Astrocyte of the hippocampus (primary cell): ENCODE measurements at places on chromosomes 2 and 18.
A peak's percentile ranks its signal among the peaks of the same experiment; 100 is the strongest.

- DNase-seq: no peak
These were observed 32.2 kb downstream of the MEX3C start for GRCh38 chr18:51165296-51165695.

DNA sequence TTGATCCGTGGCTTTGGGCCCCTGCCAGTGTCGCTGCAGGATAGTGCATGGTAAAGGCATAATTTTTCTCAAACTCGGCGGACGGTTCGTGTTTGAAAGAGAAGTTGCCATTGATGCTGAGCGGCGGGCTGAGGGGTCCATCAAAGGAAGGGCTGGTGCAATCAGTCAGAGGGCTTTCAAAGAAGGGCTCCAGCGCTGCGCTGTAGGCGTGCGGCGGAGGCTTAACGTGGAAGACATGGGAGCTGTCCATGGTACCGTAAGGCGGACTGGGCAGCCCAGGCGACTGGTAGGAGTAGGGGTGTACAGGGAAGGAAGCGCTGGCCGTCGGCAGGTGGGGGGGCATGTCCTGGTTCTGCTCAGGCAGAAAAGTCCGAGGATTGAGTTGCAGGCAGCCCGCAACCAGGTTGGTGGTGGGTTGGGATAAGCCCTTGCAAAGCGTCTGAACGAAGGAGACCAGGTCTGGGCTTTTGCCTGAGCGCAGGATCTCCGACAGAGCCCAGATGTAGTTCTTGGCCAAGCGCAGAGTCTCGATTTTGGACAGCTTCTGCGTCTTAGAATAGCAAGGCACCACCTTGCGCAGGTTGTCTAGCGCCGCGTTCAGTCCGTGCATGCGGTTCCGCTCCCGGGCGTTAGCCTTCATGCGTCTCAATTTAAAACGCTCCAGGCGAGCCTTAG, 2.3 kb downstream of the NEUROD1 start:
- peak; percentile 92 for DNase-seq

- DNase-seq: no peak
These were observed 106.9 kb downstream of the SP3 start for GRCh38 chr2:173858291-173858731.

- peak; percentile 17 for DNase-seq
These were observed 317.4 kb upstream of the UBE2E3 start for GRCh38 chr2:180662941-180663471.

DNA sequence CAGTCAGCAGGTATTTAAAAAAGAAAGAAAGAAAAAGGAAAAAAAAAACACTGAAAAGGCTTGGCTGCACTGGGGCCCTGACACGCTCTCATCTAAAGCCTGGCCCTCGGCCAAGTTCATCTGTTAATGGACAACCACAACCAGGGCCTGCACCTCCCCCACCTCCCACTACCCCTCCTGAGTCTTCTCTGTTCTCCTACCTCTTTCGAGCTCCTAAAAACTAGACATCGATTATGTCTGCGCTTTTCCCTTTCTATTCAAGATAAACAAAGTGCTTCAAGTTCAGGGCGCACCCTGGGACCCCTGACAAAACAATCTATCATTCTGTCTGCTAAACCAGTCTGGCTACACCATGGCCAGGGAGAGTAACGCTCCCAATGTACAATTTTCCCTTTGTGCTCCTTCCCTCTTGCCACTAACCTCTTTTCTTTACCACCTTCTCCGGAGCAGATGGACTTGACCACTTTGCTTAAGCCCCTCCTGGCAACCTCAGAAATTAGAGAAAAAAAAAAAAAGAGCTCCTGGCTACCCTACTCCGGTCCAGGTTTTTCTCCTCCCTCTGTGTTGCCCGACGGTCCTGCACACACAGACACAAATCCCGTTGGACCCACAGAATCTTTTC, 22.7 kb downstream of the BCL11A start:
- DNase-seq: peak; percentile 75

DNA sequence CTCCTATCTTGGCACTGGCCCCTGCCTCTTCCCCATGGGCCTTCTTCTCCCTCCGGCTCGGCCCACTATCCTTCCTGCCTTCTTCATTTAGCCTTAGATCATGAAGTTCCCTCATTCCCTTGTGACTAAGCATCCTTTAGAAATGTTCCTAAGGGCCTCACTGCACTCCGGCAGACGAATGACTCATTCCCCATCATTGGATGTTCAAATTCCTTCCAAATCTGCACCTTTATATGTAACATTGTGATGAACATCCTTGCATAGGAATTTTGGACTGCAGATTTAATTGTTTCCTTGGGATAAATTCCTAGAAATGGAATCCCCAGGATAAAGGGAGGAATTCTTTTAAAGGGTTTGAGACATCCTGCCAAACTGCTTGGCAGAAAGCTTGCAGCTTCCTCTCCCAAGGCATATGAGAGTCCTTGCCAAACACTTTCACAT, 19.0 kb downstream of the CRACDL start:
- peak; percentile 88 for DNase-seq

DNA sequence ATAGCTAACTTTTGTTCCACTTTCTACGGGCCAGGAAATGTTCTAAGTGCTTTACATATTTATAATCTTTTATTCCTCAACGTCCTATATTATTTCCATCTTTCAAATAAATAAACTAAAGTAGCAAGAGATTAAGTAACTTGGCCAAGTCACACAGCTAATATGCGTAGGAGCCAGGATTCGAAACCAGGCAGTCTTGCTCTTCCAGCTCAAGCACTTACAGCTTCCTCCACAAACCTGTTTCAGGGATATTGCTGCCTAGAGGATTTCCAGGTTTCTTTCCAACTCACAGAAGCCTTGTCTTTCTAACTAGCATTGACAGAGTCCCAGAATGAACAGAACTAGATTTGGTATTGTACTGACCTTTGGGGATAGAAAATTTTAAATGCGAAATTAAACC, 102.5 kb downstream of the FIGN start:
- DNase-seq: no peak

DNA sequence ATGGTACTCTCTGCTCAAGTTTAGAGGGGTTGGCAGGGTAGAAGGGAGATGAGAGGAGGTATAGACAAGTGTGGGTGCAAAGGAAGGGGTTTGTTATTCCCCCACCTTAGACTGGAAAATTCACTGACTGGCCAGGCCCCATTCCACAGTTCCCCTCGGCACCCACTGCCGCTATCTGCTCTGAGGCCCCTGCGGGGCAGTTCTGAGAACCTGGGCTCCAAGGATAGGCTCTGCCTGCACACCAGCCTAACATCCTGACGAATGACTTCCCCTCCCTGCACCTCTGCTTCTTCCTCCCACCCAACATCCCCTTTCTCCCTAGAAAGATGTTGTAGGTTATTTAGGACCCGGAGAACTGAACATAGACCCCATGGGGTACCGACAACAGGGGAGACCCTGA, 303.9 kb upstream of the HDAC4 start:
- DNase-seq: no peak

GRCh38 chr2:95382686-95383634, 19.5 kb upstream of the FAHD2A start:
- DNase-seq: no peak

DNA sequence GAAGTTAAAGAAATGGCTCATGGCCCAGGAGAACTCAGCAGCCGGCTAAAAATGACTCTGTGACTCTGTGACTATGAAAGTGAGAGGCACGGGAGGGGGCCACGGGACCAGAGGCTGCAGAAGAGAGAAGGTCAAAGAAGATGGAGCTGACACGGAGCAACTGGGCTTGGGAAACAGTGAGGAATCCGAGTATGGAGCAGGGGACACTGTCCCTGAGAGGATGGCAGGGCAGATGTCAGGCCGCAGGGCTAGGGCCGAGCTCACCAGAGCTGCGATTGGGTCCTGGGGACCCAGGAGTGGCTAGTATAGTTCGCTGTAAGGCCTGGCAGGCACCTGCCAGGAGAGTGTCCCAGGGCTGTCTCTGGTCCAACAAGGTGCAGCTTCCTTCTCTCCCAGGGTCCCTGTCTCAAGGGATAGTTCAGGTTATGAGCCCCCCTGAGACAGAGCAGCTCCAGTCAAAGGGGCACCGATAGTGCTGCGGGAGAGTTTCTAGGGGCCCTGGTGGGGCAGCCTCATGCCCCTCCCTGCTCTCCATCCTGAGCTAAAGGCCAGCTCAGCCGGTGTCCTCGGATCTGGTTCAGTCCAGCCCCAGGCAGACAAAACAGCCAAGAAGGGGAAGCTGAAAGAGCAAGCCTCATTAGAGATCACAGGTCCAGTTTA, 42.7 kb downstream of the CIB4 start:
- DNase-seq: no peak

DNA sequence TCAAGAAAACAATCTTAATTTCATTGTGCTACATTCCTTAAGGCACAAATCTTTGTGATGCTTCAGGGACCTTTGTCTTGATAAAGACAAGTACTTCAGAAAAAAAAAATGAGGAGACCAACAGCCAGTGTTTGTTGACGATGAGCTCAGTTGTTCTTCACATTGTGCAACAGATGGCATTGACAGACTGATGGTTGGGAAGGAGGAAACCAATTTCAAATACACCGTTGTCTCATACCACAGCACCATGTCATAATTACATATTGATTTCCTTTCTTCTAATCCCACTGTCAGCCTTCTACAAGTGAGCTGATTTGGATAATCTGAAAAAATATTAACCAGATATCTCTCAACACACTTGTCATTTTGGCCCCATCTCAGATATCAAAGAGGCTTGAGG, 53.7 kb upstream of the GRB14 start:
- DNase-seq: no peak

DNA sequence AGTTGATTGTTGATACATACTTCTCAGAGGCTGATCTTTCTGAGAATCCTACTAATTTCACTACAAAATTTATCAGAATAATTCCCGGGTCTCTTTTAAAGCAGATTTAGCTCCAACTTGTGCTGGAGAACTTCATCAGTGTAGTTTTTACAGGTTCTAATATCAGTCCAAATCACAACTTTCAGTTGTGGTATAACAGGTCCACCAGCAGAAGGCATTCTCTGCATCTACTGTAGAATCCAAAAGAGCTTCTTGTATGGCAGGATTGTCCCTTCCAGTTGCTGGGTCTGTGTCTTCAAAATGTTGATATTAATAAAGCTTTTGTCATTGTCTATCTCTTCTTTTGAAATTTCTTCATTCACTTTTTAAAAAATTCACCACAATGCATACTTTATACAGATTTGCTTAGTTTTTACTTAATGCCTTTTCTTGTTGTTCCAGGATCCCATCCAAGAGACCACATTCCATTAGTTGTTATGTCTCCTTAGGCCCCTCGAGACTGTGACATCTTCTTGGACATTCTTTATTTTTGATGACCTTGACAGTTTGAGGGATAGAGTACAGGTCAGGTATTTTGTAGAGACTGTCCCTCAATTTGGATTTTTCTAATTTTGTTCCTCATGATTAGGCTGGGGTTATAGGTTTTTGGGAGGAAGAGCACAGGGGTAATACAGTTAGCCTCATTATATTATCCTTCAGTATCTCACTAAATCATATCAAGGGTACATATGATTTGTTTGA, 490.5 kb upstream of the MEX3C start:
- no peak for DNase-seq

- DNase-seq: no peak
These were observed 160.2 kb downstream of the GALNT14 start for GRCh38 chr2:30978044-30978443.

DNA sequence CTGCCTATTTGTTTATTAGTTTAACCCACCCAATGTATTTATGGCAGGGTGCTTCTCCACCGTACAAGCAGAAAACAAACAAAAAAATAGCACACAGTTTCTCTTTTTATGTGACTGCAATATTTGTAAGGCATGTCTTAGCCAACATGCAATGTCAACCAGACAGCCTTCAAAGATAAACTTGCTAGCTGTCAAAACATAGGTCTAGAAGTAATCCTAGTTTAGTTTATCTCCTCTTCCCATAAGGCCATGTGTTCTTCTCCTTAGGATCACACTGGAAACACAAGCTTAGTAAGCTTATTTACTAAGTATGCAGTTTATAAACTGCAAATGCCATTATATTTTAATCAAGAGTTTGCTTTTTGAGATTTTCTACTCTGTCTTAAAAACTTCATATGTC, 75.6 kb downstream of the LDAH start:
- DNase-seq: no peak

DNA sequence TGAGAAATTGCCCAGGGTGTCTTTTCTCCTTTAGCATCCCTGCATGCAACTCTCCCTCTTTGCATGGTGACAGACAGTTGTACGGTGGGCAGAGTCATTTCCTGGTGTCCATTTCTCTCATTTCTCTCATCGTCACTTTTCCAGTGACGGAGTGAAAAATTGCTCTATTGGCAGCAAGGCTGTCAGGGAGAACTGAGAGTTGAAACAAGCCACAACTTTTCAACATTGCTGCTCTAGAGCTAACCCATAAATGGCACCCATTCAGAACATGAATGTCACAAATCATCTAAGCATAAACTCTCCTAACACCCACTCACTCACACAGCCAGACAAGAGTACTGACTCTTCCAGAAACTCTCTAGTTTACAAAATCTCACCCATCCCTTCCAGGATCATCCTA, 55.7 kb downstream of the ZC3H8 start:
- DNase-seq: no peak

DNA sequence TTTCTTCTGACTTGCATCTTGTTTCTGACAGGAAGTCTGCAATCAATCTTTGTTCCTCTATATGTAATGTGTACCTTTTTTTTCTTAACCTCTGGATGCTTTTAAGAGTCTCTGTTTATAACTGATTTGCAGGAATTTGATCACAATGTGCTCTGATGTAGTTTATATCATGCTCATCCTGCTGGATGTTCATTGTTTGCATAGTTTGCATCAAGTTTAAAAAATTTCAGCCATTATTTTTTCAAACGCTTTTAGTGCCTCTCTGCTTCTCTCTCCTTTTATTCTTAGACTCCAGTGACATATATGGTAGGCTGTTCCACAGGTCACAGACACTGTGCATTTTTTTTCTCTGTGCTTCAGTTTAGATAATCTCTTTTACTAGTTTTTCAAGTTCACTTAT, 23.9 kb downstream of the RBKS start:
- no peak for DNase-seq

DNA sequence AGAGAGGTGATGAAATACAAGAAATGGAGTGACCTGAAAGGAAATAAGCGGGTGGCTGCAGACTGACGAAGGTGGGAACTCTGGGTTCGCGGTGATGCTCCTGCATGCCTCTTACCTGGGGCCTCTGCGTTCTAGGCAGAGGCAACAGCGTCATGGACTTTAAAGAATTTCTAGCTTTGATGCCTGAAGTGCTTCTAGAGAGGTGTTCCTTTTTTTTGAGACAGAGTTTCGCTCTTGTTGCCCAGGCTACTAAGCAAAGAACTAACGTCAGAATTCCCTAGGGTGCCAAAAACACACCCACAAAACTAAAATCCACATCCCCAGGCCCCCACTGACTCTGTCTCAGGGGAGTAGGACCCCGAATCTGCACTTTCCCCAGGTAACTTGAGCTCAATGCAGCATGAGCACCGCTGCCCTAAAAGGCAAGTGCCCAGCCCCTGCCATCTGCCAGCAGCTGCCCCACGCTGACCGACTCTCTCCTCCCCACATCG, 110.5 kb upstream of the ID2 start:
- no peak for DNase-seq

DNA sequence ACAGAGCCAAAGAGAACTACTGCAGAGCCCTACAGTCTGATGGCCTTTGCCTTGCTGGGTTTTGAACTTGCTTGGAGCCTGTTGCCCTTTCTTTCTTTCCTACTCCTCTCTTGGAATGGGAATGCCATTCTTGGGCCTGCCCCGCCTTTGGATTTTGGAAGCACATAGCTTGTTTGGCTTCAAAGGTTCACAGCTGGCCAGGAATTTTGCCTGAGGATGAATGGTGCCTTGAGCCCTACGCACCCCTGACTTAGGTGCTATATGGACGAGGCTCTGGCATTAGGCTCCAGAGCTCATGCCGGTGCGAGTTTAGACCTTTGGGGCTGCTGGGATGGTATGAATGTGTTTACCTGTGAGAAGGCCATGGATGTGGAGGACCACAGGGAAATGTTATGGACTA, 663.3 kb upstream of the HS6ST1 start:
- no peak for DNase-seq

- no peak for DNase-seq
These were observed 138.8 kb downstream of the MYT1L start for GRCh38 chr2:2192091-2192955.
